ENCODE measurements at places on chromosomes 12 and 14.

DNA sequence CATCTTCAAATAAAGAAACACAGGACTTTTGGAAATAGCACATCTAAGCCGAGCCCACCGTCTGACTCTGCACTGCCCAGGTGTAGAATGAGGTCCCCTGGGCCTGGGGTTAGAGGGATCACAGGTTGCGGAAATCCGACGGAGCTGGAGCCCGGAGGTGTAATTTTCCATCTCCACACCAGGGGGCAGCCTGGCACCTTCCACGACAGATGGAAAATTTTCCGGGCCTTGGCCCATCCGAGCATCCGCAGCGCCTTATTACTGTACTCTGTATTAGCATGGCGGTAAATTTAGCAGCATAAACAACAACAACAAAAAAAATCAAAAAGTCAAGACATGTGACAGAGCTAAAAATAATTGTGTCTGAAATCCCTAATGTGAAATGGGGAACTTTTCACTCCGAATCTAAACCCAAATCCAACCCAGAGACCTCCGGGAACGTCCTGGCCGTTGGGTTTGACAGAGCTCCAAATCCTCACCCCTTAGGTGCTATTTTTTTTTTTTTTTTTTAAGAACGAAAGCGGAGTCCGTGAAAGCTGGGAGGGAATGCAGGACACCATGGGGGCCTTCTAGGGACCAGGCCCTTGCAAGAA lies 93.9 kb downstream of the KSR2 start:
- no peak for DNase-seq

- DNase-seq = no peak
Observed at GRCh38 chr12:13074396-13075117, 28.9 kb downstream of the GSG1 start.

DNA sequence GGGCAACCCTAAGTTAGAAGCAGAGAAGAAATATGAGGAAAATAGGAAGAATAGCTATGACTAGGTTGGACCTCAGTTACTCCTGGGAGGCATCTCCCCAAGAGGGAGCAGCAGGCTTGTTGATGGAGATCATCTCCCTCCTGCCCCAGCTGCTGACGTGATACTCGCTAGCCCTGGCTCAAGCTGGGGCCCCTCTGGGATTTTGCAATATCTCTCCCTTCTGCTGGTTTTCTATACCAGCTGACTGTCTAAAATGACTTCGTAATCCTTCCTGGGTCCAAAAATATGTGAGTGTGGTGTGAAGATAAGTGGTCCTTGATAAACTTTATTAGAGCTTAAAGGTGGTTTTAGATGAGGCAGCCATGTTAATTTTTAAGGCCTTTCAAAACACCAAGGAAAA lies 4.5 kb upstream of the HECTD4 start:
- no peak for DNase-seq

DNA sequence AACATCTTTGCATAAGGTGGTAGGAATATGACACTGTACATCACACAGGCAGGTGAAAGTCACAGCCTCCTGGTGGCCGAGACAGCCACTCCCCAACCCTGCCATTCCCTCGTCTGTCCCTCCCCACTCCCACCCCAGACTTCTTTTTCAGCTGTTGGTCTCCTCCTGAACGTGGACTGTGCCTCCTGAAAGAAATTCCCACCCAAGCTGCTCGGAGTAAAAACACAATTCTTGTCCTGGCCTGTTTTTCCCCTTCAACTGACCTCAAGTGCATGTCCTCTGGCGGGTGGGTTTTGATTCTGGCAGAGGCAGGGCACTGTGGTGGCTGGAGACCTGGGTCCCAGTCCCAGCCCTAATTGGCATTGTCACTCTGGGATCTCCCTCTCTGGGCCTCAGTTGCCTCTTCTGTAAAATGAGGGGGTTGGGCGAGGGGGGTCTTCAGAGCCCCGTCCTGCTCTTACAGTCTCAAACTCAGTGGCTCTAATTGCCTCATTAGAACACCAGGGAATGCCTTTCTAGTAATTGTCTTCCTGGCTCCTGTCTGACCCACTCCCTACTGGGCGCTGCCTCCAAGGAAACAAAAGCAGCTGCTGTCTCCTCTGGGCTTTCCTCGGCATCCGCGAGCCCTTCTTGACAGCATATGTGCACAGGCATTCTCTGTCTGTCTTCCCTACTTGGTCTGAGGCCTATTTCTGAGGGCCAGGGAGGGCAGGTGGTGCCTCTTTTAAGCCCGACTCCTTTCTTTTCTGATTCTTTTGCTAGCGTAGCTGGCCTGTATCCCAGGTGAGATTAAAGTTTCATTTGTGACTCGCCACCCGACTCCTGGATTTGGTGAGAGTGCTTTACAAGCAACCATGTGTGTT lies 186.6 kb upstream of the RMST start:
- no peak for DNase-seq

DNA sequence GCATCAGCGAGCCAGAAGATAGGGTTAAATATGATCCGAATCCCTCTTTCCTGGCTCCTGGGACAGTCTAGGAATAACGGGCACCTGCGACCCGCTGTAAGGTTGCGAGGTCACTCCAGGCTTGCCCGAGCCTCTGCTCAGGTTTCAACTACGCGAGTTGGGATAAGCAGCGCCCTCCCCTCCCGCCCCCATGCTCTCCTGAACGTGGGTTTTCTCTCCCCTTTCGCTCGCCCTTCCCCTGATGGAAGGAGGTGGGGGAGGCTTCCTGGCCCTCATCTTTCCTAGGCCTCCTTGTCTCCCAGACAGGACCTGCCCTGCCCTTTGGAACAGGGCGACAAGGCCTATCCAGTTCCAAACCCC lies 753 bp upstream of the ATP5MC2 start:
- no peak for DNase-seq

- no peak for DNase-seq
Observed at GRCh38 chr12:32612658-32613614, 66.2 kb upstream of the DNM1L start.
